ENCODE measurements at places on chromosomes 3 and 15.

GRCh38 chr3:58350627-58351013 is 17.9 kb downstream of the PXK start:
- no peak for DNase-seq

GRCh38 chr15:31219221-31219620 is 107.4 kb upstream of the KLF13 start:
- DNase-seq = no peak

GRCh38 chr15:100703671-100704070 is 101.3 kb downstream of the ASB7 start:
- DNase-seq = no peak

DNA sequence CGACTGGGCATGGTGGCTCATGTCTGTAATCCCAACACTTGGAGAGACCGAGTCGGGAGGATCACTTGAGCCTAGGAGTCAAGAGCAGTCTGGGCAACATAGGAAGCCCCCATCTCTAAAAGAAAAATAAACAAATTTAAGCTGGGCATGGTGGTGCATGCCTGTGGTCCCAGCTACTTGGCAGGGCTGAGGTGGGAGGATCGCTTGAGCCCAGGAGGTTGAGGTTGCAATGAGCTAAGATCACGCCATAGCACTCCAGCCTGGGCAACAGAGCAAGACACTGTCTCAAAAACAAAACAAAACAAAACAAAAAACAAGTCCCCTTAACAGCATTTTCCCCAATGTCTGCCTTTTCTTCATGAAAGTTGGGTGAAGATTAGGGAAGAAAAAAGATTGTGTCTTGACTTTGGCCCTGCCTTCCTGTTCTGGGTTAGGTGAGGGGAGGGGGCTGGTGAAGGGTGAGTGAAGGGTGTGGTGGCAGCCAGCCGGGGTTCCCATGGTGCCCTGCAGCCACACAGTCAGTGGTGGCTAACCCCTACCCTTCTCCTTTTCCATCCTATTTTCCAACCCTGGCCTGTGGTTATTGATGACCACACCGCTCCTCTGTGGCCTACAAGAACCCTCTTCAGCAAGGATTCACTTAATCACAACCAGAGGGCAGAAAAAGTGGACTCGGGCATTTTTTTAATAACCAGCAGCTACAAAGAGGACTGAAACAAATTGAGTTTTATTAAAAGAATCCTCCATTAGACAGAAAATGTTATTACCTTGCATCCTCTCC is 28.4 kb upstream of the SMAD3 start:
- no peak for DNase-seq

Data from stimulated activated CD4-positive, alpha-beta T cell treated with anti-CD3 and anti-CD28 coated beads, Interleukin-2, amount 100 ng/mL, for 4 hours (primary cell).